ENCODE measurements at places on chromosomes 6 and 20. TPM values are rescaled to one million over a fixed set of nuclear protein-coding genes. Genes with fewer than 3 reads are reported as not detected.

Gene SESN1
- 53.5 TPM for total RNA-seq

Gene SSTR4
- not detected for total RNA-seq

Gene LAMA2
- total RNA-seq, result not detected

Gene RAB22A
- total RNA-seq, result 19.0 TPM

Gene RRAGD
- total RNA-seq, result 9.3 TPM

Gene ZNF341
- total RNA-seq, result 2.9 TPM

Gene WFDC5
- not detected for total RNA-seq

Gene GSTA2
- total RNA-seq, result not detected

Gene SAMD10
- total RNA-seq, result 7.3 TPM

Gene GUCA1A
- not detected for total RNA-seq

Gene AGPAT4
- total RNA-seq, result 1.2 TPM

Gene TNNC2
- 0.67 TPM for total RNA-seq

Gene BFSP1
- 0.14 TPM for total RNA-seq

Gene C6orf136
- total RNA-seq, result 31.4 TPM

Gene HLA-DRA
- total RNA-seq, result 37.8 TPM

Gene ZNF512B
- 13.9 TPM for total RNA-seq

Gene TSPYL1
- total RNA-seq, result 247 TPM

Gene GRIK2
- not detected for total RNA-seq

Gene MUC22
- total RNA-seq, result not detected

Gene SOX4
- 20.4 TPM for total RNA-seq

Gene MDC1
- total RNA-seq, result 48.8 TPM

Gene SLC12A5
- 1.1 TPM for total RNA-seq

Gene AKAP12
- 0.03 TPM for total RNA-seq

Gene GFOD1
- 7.6 TPM for total RNA-seq
